ENCODE measurements at places on chromosomes 4 and X. TPM values are rescaled to one million over a fixed set of nuclear protein-coding genes. Genes with fewer than 3 reads are reported as not detected.

DNA sequence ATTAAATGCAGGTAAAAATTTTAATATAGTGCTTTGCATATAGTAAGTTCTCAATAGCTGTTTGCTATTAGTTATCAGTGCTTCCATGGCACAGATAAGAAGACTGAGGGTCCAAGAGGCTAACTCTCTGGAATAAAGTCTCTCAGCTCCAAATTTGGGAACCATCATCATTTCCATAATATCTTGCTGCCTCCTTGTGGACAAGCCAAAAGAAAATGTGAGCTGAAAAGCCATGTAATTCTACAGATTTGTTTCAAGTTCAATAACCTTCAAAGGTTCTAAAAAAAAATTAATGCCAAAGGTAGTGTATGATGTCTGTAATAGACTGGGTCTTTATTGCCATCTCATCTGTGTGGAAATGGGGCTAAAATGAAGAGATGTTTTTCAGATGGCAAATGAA is 136.9 kb upstream of the VCX start:
- DNase-seq: no peak

- no peak for DNase-seq
These were observed 24.9 kb upstream of the MTM1 start for GRCh38 chrX:150543230-150544155.

DNA sequence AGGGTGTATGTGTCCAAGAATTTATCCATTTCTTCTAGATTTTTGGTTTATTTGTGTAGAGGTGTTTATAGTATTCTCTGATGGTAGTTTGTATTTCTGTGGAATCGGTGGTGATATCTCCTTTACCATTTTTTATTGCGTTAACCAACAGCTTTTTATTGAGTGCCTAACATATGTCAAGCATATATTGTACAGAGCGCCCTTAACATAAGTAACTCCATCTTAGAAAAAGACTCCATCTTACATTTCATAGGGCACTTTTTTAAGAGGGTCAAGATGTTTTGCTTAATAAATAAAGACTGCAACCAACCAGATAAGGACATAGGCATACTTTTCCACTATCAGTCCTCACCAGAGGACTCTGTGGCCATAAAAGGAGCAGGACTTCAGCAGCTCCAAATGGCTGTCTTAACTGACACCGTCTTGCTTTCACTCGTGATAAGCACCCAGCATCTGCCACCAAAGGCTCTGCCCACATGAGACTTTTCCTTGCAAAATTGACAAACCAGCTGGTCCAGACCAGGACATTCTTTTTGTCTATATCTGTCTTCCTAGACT is 75.0 kb downstream of the HS6ST2 start:
- DNase-seq: no peak

GRCh38 chrX:9638871-9639270 is 126.8 kb downstream of the GPR143 start:
- no peak for DNase-seq

Gene FABP2
- total RNA-seq: not detected

Gene ARHGEF38
- 15.5 TPM for total RNA-seq

Gene CDS1
- 25.1 TPM for total RNA-seq

All from upper lobe of right lung (tissue), 1 donor.